ENCODE measurements at places on chromosomes 4 and X. TPM values are rescaled to one million over a fixed set of nuclear protein-coding genes. Genes with fewer than 3 reads are reported as not detected.
A peak's percentile ranks its signal among the peaks of the same experiment; 100 is the strongest.

DNA sequence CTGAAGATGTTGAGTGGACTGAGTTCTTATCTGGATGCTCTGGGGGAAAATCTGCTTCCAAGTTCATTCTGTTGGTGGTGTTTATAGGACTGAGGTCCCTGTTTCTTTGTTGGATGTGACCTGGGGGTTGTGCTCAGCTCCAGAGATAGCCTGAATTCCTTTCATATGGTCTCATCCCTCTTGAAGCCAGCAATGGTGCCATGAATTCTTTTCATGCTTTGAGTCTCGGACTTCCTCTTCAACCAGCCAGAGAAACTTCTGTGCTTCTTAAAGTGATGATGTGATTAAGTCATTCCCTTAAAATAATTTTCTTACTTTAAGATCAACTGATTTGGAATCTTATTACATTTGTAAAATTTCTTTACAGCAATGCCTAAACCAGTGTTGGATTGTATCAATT is 233.8 kb upstream of the UGT8 start:
- peak; percentile 50 for ATAC-seq

Gene LIMCH1
- 81.6 TPM for total RNA-seq

GRCh38 chr4:48141048-48141447 is 7.0 kb upstream of the TXK start:
- ATAC-seq, result no peak

GRCh38 chrX:153462291-153462690 is 8.1 kb downstream of the HAUS7 start:
- no peak for ATAC-seq

GRCh38 chr4:187469627-187470026 is 525.9 kb upstream of the ZFP42 start:
- ATAC-seq, result no peak

GRCh38 chr4:1746919-1747602 is 25.7 kb downstream of the TACC3 start:
- no peak for ATAC-seq

Gene CLIC2
- total RNA-seq, result 20.7 TPM

DNA sequence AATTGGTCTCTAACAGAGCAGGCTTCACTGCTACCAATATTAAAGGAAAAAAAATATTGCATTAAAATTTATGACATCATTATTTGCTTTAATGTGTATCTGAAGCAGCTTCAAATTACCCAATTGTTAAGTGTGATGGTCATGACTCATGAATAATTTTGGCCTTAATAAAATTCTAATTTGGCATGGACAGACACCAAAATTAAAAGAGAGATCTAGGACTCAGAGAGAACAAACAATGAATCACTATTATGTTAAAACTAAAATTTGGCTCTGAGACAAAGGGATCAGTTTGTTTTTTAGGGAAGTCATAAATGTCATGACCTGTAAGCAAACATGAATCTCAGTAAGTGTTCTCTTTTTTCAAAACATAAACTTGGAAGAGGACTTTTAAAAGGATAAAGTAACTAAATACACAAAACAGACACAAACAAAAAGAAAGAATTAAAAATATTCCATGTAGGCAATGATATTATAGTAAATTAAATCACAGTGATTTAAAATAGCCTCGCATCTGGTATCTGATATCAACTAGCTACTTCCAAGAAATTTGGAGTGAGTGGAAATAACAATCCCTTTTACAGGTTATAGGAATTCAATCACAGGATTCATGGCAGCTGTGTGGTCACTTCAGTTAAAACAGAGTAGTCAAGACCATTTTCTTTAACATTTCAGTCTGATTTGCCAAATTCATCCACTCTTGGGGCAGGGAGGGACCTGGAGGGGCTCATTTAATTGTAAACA is 11.6 kb downstream of the VEGFC start:
- no peak for ATAC-seq

Gene CUL4B
- 50.9 TPM for total RNA-seq

Gene GC
- not detected for total RNA-seq

DNA sequence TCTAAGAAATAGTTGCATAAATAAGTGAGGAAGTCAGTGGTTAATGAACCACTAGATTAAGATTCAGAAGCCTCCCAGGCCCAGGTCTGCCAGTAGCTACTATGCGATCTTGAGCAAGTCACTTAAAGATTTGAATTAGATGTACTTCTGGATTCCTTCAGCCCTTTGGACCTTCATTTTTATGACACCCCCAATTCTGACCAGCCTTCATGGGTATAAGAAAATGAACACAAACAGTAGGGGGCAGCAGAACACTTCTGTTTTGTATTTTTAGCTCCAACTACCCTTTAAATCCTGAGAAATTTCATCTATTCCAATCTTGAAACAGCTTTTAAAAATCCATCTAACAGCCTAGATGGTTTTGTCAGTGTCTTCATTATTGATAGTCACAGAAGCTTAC is 19.0 kb downstream of the TMEM47 start:
- ATAC-seq, result no peak

DNA sequence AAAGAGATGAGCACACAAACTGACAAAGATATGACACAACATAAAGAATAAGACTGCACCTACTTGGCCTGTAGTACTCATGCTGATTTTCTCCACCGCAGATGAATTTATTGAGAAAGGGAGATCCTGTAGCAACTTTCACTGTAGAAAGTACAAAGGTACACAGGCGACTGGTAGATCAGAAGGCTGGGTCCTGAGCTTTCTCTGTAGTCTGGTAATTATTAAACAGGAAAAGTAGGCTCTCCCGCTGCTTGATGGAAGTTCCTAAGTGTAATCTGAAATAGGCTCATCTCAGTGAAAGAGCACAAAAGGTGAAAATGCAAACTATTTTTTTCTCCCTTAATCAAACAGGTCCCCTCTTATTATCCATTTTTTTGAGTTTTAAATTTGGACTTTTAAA is at the start of gene ADH6:
ADH6 (minus strand) TSS at position 175 of the 400 bp plus-strand sequence; CDS start at position 81, 94 bp downstream.
- ATAC-seq, result no peak

- ATAC-seq, result no peak
These were observed 26.4 kb downstream of the NOP14 start for GRCh38 chr4:2936773-2937145.

DNA sequence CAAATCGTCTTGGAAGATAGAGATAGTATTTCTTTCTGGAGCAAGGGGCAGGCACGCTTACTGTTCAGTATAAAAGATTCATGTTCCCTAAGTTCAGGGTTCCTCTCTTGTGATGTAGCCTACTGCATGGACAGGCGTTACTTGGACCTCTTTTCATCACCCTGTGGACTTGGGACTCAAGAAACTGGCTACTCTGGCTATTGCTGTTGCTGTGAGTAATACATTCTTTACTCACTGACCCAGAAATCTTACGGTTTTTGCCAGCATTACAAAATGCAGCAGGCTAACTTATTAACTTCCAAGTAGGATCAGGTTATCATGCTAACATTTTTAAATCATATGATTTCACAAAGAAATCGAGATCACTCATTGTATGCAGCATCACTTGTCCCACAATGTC is 12.8 kb upstream of the GUCY1B1 start:
- peak; percentile 48 for ATAC-seq

DNA sequence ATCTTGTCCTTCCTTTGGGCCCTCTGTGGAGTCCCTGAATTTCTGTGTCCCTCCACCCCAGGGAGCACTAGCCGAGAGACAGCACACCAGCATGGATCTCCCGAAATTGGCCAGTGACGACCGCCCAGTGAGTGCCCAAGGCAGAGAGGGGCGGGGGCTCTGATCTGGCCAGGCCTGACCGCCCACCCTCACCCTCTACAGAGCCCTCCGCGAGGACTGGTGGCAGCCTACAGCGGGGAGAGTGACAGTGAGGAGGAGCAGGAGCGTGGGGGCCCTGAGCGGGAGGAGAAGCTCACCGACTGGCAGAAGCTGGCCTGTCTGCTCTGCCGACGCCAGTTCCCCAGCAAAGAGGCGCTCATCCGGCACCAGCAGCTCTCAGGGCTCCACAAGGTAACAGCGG is 8.4 kb upstream of the UBA1 start:
- no peak for ATAC-seq

DNA sequence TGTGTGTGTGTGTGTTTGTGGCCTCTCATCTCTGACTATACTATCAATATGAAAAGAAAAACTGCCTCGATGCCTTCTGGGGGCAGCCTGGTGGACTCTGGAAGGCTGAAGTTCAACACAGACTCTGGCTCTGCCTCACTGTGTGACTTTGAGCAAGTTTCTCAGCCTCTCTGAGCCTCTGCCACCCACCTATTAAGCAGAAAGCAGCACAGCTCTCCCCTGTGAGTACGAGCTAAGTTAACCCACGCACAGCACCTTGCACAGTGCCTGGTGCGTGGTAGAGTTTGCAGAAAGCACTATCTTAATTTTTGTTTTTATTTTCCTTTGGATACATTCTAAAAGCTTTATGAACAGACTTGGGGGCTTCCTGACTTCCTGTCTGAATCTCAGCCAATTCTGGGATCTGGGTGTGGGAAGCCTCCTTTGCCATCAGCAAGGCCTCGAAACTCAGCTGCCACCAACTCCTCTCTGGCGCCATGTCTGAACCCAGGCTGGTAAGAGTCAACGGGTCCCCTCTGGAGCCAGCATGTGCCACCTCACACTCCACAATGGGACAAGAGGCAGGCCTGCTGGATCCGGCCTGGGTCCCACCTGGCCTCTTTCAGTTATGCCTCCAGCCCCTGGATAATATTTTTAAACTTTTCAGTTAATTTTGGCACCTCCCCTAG is 57.3 kb downstream of the JAKMIP1 start:
- ATAC-seq, result no peak

Gene F9
- not detected for total RNA-seq

Gene RTL9
- not detected for total RNA-seq

DNA sequence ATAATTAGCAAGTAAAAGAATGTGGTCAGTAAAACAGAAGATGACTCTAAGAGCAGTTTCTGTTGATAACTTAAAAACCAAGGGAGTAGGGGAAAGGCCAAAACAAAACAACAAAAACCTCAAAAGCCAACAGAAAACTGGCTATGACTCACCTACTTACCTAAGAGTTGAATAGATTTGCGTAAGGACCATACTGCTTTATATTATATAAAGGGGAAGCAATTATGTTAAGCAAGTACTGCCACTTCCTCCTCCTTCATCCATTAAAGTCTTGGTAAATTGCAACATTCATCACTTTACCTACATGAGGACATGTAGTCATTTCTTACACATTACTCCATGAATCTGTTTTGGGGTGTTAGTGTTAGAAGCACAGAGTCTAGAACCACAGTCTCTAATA is 85.9 kb upstream of the FAM47A start:
- no peak for ATAC-seq

GRCh38 chrX:13345037-13345436 is 25.2 kb upstream of the ATXN3L start:
- ATAC-seq, result no peak

- ATAC-seq, result peak; percentile 40
These were observed at the start of gene ELOVL6 for GRCh38 chr4:110198435-110199416. Gene ELOVL6, minus strand, starts transcription at chr4:110198615. Its CDS starts 280 bp downstream, at chr4:110198335.

- no peak for ATAC-seq
These were observed 83.4 kb upstream of the MID1IP1 start for GRCh38 chrX:38717871-38718270.

DNA sequence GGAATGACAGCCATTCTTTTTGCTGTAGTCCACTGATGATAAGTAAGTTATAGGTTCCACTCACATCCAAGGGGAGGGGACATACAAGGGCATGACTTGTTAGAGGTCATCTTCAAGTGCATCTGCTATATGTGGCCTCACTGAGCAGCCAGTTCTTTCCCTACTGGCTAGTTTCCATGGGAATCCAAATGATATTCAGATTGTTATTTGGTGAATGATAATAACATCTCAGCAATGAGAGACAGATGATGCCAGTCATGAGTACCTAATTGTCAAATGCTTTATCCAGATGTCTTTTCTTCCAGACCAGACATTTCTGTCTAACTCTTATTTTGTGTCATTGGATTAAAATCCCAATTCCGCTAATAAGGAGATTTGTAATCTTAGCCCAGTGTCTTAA is 460.4 kb upstream of the BOD1L1 start:
- ATAC-seq, result no peak

Gene NMU
- total RNA-seq, result not detected

DNA sequence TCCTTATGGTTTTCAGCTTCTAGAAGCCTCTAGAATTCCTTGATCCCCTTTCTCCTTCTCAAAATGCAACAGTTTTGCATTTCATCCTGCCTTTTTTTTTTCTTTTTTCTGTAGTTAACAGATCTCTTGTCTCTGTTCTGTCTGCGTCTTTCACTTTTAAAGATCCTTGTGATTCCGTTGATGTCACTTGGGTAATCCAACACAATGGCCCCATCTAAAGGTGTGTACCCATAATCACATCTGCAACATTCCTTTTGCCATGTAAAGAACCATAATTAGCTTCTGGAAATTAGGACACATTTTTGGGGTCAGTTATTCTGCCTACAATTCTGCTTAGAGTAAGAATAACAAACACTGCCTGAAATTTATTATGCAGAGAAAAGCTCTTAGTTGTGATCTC is 1180.9 kb upstream of the ADGRL3 start:
- no peak for ATAC-seq

- no peak for ATAC-seq
These were observed 25.6 kb downstream of the CD99L2 start for GRCh38 chrX:150872773-150873336.

Data from gastroesophageal sphincter (tissue), 4 donors.